RPMI7951 (cell line): ENCODE measurements at places on chromosomes 2 and 18. TPM values are rescaled to one million over a fixed set of nuclear protein-coding genes. Genes with fewer than 3 reads are reported as not detected.

Gene SLC30A3
- total RNA-seq, result not detected in 2 replicates

Gene UGT1A10
- 0.29 TPM in 1 of 2 replicates, not detected in the other for total RNA-seq

Gene C1GALT1C1L
- total RNA-seq, result 6.4 and 7.0 TPM in 2 replicates

Gene FNDC4
- total RNA-seq, result 6.1 and 6.3 TPM in 2 replicates

Gene RGPD4
- total RNA-seq, result not detected in 2 replicates

Gene IL36A
- not detected in 2 replicates for total RNA-seq

- no peak for DNase-seq
These were observed 25.6 kb downstream of the DNPEP start for GRCh38 chr2:219362072-219362471.

GRCh38 chr2:68316111-68316510 is 3.6 kb downstream of the CNRIP1 start:
- no peak for DNase-seq

DNA sequence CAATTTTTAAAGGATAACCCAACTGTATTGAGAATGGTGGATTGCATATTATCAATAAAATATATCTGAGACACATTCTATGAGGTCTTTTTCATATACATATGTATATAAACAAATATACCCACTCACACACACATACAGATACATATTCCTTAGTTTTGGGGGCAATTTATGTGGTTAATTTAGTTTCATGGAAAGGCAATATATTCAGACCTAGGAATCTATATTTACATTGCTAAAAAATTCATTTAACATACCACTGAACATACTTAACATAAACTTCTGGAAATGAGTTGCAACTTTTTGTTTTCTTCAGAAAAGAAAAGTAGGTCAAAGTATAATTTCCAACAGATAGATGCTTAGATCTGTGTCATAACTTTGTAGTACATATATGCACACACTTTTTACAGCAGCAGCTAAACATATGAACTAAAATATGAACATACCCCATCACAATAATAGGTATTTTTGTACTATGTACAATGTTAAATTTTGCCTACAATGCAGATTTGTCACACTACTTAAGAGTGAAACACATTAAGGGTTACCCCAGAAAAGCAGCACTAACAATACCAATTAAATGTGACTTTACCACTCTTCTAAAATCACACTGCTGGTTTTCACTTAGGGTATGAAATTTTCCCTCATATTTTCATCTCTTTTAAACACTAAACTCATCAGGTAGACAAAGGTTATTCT is 23.0 kb downstream of the HEATR5B start:
- DNase-seq, result no peak

DNA sequence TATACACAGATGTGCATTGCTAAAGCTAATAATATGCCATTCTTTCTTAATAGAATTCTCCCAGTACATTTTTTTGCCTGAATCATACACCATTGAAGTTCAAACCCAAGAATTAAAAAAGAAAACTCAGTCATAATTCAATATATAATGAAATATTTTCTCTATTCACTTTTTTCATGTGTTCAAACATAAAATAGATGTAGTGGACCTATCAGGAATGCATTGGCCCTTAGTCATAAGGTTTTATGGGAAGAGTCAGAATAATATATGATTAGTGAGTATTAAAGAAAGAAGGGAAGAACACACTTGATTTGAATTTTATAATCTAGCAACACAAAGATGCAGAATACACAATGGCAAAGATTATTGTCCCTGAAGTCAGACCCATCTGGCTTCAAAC is 297.0 kb upstream of the COL3A1 start:
- no peak for DNase-seq

GRCh38 chr2:74148457-74149246 is 940 bp upstream of the BOLA3 start:
- DNase-seq, result peak; percentile 40

DNA sequence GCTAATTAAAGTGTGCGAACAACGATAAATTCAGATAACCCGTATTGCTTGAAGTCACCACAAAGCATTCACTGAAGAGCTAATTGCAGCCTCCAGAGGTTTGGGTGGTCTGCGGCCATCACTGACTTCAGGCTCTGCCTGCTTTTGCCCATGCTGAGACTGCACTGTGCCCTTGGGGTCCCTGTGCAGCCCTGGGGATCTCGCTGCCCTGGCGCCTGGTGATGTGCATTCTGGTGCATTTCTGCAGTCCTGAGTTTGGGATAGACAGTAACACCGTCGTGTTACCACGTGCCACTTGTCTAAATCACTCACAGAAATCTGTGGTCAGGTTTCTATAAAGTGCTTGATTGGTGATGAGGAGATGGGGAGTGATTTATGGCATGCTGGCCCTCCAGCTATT is 27.6 kb downstream of the LDLRAD4 start:
- DNase-seq, result no peak

DNA sequence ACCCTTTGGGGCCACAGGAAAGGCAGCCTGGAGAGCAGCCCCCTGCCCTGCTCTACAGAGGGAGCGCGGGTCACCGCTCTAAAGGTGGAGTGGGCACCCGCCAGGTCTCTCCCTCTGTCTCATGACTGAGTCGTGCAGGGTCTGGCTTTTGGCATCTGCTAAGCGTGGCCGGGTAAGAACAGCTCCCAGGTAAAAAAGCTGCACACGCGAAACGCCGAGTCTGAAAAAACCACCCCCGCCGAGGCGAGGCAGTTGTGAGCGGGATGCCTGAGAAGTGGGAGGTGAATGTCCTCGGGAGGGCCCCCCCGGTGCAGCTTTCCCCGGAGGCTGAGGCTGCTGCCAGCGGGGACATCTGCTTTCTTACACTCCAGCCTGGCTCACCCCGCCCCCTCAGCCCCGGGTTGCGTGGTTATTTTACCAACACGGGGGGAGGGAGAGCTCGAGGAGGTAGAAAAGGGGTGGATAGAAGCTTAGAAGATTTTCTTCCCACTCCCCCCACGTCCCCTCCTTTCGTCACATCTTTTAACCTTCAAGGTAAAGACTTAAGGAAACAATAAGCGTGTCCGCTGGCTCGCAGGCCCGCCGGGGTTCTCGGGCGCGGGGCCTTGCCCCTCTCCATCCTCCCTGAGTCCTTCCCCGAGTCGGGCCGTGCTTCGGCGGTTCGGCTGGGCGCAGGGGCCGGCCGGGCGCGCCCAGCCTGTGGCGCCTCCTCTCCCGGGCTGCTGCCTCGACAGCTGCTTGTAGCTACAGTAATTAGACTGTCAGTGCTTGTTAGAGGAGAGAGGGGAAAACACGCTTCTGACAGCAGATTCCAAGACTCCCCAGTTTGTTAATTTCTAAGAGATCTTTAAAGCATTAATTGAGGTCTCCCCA is 70.6 kb upstream of the PSMD14 start:
- peak; percentile 39 for DNase-seq

DNA sequence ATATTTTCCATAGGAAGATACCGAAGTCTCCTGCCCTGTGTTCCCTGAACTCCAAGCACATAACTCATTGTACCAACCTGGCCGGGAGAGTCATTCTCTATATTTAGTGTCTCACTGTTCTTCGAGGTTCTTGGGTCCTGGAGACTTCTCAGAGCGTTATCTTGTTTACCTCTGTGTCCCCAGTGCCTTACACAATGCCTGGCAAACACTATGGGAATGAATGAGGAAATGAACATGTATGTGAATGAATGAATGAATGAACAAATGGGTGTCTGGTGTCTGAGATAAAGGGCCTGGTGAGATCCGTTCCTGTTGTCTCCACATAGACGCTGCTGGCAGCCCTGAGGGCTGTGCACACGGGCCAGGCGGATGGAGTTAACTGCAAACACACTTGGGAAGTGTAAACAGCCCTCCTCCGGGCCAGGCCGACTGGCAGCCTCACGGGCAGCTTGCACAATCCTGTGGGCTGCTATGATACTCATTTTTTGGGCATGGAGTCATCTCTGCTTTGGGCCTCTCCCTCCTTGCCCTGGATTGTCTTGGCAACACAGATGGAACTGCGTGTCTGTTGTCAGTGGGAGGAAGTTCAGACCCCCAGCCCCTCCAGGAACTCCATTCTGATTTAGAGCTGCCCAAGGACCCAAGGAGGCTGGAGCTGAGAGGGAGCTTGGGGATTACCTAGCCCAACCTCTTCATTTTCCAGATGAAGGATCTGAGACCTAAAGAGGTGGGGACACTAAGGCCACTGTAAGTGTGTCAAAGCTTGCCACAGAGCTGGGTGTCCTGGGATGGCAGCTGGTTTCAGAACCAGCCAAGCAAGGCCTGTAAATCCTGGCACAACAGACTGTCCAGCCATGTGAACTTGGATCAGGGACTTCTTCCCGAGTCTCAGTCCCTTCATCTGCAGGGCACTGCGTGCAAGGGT is 124.4 kb downstream of the INHBB start:
- DNase-seq, result peak; percentile 94

- DNase-seq, result peak; percentile 16
These were observed 279.7 kb upstream of the FIGN start for GRCh38 chr2:164015328-164016123.

DNA sequence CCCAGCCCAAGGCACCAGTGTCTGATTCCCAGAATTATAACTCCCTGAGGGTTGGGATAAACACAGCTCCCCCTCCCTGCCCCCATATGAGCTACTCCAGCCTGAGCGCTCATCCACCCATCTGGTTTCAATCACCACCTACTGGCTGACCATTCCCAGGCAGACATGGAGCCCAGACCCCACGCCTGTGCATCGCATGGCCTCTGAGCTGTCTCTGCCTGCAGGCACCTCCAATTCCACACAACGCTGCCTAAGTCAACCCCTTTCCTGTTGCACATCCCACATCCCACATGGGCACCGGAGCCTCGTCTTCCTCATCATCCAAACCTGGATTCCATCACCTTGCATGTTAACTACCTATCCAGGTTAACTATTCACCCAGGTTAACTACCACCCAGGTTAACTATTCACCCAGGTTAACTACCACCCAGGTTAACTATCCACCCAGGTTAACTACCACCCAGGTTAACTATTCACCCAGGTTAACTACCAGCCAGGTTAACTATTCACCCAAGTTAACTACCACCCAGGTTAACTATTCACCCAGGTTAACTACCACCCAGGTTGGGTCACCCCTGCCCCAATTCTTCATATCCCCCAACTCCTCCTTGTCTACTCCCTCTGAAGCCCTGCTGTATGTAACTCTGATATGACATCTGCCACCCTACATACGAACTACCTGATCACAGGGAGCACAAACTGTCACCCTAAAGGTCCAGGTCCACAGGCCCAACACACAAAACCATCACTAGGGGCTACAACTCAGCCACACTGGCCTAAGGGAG is 47.8 kb downstream of the TEX51 start:
- DNase-seq, result peak; percentile 58
